Urinary bladder (tissue), 4 donors: ENCODE measurements at places on chromosomes 3 and 15. TPM values are rescaled to one million over a fixed set of nuclear protein-coding genes. Genes with fewer than 3 reads are reported as not detected.

Gene REC114
- total RNA-seq: not detected

GRCh38 chr15:84840741-84841429 is 23.7 kb downstream of the ALPK3 start:
- no peak for DNase-seq

Gene NRG4
- 6.1 TPM for total RNA-seq

DNA sequence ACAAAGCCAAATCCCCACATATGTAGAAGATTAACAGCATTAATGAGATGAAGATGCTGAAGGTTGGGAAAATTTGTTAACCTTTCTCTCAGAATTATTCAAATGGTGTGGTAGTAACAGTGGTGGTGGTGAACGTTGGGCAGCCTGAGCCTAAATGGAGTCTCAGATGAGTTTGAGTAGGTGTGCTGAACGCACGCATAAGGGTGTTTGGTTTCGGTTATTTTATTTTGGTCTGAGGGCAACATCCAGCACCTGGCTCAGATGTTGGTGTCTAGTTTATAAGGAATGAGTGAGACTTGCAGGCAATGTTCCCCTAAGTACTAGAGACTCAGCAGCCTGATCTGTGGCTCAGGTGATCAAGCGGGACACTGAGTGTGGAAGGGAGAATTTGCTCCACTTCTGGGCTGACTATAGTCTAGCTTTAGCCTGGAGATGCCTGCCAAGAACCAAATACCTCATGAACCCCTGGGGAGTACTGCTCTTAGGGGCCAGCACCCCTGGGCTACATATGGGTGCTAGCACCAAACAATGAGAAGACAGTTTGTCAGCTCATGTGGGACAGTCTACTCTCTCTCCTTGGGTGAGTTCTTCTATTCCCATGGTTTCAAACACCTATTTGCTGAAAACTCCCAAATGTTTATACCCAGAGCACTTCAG is 39.5 kb upstream of the ATP2C1 start:
- no peak for DNase-seq

- no peak for DNase-seq
Observed at GRCh38 chr3:104788807-104789206, 577.9 kb upstream of the ALCAM start.
